ENCODE measurements at places on chromosomes 6 and 20.
A peak's percentile ranks its signal among the peaks of the same experiment; 100 is the strongest.

DNA sequence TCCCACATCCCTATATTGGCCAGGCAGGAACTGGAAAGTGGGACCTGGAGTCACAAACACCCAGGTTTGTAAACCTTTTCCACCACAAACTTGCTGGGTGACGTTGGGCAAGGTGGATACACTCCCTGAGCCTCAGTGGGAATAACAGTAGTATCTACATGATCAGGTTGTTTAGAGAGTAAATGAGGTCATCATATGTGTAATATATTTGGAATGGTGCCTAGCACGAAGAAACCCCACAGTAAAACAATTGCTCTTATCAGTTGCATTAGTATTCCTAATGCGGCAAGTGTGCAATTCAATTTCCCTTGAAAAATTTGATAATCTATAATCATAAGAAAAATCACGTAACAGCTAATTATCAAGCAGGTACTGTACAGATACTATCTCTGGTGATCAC lies 51.9 kb downstream of the HIVEP2 start:
- peak; percentile 66 for DNase-seq

DNA sequence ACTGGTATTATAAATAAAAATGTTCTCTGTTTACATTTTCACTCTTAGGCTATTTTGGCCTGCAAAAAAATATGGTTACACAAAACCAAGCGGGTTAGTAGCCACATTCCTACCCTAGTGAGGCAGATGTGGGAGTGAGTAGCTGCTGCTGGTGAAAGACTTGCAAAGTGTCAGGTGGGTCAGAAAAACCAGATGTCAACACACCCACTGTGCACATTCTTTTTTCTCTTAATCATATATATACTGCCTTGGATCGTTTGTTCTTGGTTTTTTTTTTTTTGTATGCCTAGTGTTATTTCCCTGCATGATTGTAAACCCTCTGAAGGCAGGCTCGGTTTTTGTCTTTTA lies 68.0 kb upstream of the TFB1M start:
- DNase-seq: peak; percentile 89

GRCh38 chr20:52181766-52182165 lies 9.8 kb downstream of the ZFP64 start:
- DNase-seq: no peak

DNA sequence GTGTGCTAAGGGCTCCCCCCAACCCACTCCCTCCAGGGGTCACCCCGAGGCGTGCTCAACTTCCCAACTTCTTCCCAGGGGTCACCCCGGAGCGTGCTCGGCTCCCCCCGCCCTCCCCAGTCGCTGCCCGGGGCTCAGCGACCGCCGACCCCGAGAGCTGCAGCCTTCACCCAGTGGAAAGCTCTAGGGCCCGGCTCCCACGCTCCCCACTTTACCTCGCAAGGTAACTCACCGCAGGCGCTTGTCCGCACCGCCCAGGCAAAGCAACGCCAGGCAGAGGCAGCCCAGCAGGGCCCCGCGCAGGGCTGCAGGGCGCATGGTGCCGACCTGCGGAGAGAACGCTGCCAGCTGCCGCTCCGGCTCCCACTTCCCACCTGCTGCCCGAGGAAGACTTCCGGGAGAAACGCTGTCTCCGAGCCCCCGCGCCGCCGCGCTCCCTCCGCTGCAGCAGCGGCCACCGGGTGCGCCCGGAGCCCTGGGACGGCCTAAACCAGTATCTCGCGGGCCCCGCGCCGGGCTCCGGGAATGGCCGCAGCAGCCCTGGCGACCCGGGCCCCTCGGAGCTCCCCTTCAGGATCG lies 396 bp downstream of the RNASET2 start:
- DNase-seq: no peak

DNA sequence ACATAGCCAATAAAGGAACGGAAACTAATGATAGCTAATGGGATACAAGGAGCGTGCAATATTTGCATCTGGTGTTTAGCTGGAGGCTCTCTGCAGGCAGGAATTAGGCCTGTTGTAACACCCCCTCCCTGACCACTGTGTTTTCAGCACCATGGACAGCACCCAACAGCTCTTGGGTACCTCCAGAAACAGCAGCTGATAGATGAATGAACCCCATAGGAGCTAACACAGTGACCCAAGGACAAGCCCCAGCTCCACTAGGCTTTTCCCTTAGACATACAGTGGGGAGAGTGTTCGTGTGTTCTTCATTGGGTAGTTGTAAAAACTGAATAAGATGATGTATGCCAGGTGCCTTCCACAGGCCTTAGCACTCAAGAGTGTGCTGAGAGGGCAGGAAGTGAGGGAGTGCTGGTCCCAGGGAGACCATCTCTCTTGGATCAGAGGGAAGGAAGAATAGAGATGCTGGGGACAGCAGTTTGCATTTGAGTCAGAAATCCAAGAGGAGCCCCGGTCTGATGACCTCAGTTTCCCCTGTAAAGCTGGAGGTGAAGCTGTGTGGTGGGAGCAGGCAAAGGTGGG lies 161.3 kb downstream of the PHACTR3 start:
- DNase-seq: no peak

- peak; percentile 44 for DNase-seq
These were observed 290.2 kb downstream of the PHACTR1 start for GRCh38 chr6:13006578-13007300.

DNA sequence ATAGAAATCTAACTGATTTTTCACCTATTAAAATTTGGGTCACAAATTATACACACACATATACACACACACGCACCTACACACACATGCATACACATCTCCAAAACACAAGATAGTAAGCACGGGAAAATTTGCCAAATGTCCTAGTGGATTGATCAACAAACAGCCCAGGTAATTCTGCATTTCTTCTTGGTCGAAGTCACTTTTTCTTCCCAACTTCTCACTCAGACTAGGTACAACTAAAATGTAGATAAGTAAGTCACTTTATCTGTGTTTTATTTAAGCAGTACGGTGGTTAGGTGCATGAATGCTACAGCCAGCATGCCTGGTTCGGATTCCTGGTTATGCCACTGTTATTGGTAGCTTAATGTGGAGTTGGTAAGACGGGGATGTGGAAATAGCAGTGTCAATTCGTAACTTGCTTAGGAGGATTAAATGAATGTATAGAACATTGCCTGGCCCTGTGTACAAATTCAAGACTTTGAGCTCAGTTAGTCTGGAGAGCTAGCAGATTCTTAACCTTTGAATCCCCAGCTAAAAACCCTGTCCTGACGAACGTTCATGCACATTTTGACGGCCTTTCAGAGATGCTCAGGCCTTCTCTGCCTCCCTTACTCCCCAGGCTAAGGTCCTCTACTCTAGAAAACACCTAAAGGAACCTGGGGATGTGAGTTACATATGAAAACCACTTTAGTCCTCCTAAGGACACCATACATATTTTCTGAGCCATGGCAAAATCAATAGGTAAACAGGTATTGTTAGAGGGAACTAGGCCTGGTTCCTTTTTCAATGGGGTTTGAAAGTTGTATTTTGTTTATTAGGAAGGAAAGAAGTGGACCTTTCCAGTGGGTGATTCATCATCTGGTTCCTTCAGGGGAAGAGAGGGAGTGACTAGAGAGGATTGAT lies 50.9 kb downstream of the CYP24A1 start:
- DNase-seq: no peak

GRCh38 chr6:113909224-113909856 lies 52.2 kb downstream of the MARCKS start:
- peak; percentile 77 for DNase-seq

GRCh38 chr20:5065879-5066383 lies 53.8 kb downstream of the PCNA start:
- DNase-seq: peak; percentile 97

- no peak for DNase-seq
These were observed 7.7 kb downstream of the NPEPL1 start for GRCh38 chr20:58700121-58700821.

DNA sequence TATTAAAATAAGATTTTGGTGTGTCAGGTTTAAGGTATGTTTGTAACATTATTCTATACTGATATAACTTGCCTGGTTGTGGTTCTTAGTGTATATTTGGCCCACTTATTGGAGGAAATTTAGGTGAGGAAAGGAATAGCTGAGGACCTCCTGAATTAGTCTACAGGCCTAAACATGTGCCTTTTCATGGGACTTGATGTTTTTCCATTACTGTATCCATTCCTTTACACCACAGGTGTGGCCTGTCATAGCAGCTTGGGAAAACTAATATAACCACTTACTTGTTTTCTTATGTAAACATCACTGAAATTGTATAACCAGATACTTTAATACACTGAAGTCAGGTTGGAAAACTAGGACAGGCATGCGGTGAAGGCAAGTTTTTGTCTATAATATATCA lies 27.6 kb downstream of the BCKDHB start:
- DNase-seq: no peak

DNA sequence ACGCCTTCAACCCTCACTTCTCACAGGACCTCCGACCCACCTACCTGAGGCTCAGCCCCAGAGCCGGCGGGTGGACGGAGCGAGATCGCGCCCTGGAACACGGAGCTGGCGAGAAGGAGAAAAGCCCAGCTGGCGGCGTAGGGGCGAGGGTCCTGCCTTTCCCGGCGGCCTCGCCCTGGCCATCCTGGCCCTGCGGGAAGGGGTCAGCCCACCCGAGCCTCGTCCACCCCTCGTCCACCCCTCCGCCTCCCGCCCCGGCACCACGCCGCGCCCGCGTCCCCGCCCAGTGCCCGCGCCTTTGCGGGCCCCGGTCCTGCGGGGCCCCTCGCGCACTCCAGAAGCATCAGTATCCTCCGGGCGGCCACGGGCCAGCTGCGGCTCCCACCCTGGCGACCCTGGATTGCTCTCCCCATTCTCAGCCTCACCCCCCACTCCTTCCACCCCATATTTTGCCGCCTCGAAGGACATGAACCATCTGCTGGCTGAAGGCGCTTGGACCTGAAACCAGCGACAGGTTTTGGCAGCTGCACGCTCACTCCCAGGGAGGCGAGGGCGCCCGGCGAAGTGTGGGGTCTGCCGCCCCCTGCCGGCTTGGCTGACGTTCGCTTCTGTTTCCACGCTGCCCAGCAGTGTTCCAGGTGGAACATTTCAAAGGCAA lies 65.1 kb downstream of the PLG start:
- DNase-seq: peak; percentile 55

- peak; percentile 95 for DNase-seq
These were observed 67.3 kb downstream of the MDGA1 start for GRCh38 chr6:37630281-37630799.

- no peak for DNase-seq
These were observed 94.1 kb upstream of the RNF24 start for GRCh38 chr20:4109307-4109940.

DNA sequence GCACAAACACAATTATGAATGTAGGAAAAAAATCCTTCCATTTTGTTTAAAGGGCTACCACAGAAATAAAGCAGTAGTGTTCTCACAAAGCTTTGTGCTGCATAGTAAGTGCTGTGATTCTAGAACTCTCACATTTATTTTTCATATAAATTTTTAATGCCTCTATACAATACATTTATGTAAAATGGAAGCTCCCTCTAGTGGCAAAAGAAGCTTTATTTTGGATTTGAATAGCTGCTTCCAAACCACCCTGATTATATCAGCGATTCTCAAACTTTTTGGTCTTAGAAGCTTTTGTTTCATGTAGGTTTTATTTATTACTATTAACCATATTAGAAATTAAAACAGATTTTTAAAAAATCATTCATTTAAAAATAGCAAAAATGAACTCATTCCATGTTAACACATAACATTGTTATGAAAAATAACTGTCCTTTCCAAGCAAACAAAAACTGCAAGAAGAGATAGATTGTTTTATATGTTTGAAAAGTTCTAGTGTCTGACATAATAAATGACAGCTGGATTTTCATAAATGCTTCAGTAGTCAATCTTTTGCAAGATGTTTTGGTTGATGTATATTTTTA lies 38.4 kb downstream of the HS3ST5 start:
- peak; percentile 49 for DNase-seq

- DNase-seq: no peak
These were observed 637 bp downstream of the TRPC4AP start for GRCh38 chr20:35091816-35092523.

Data from cardiac fibroblast (primary cell).